ENCODE measurements at places on chromosomes 2 and 18.
A peak's percentile ranks its signal among the peaks of the same experiment; 100 is the strongest.

GRCh38 chr2:98637401-98638147 is 29.2 kb downstream of the UNC50 start:
- H3K27me3 ChIP-seq, result no peaks in the 10 kb centered on the region
- no peak overlapping the region for H3K4me3 ChIP-seq
- peaks cover 4% of the 10 kb centered on the region for H3K36me3 ChIP-seq
- DNase-seq, result no peak

DNA sequence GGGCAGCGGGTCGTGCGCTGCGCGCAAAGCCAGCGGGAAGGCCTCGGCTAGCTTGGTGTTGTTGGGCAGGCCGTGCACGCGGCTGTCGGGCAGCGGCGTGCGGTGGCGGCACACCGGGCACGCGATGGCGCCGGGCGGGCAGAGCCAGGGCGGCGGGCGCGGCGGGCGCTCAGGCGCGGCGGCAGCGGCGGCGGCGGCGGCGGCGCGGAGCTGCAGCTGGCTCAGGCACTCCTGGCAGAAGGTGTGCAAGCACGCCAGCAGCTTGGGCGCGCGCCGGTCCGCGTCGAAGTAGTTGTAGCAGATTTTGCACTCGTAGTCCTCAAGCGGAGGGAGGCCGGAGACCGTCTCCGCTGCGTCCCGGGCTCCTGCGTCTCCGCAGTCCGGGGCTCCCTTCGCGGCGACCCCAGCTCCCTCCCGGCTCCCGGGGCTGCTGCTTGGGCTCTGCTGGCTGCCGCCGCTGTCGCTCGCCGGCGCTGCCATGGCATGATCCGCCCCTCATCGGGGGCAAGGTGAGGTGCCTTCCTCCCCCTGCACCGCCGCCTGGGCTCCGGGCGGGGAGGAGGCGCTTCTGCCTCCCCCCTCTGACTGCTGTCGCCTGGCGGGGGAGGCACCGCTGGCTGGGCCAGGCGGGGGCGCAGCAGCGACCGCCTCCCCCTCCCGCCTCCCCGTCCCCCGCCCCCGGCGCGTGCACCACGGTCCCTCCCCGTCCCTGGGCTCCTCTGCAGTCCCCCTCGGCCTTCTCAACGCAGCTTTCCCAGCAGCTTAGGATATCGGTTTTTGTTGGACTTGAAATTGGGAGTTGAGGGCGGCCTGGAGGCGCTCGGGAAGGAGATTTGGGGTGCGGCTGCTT is 21.0 kb upstream of the PAX3 start:
- peaks cover 21% of the 10 kb centered on the region for H3K4me1 ChIP-seq
- no peak for DNase-seq
- no peaks in the 10 kb centered on the region for H3K36me3 ChIP-seq

- no peak overlapping the region for H3K27ac ChIP-seq
- no peak overlapping the region for H3K4me3 ChIP-seq
- H3K27me3 ChIP-seq, result no peaks in the 10 kb centered on the region
- H3K4me1 ChIP-seq, result no peaks in the 10 kb centered on the region
- no peaks in the 10 kb centered on the region for H3K36me3 ChIP-seq
Measured at GRCh38 chr2:160747501-160748170, 254.0 kb upstream of the RBMS1 start.

- no peak overlapping the region for H3K4me3 ChIP-seq
- no peak overlapping the region for H3K27ac ChIP-seq
- no peak for DNase-seq
- no peaks in the 10 kb centered on the region for H3K27me3 ChIP-seq
Measured at GRCh38 chr2:120428748-120429147, 82.8 kb downstream of the INHBB start.

GRCh38 chr2:151002959-151003600 is 258.6 kb downstream of the RBM43 start:
- H3K36me3 ChIP-seq, result no peaks in the 10 kb centered on the region
- no peak overlapping the region for H3K4me3 ChIP-seq
- H3K27me3 ChIP-seq, result no peaks in the 10 kb centered on the region
- no peak for DNase-seq

DNA sequence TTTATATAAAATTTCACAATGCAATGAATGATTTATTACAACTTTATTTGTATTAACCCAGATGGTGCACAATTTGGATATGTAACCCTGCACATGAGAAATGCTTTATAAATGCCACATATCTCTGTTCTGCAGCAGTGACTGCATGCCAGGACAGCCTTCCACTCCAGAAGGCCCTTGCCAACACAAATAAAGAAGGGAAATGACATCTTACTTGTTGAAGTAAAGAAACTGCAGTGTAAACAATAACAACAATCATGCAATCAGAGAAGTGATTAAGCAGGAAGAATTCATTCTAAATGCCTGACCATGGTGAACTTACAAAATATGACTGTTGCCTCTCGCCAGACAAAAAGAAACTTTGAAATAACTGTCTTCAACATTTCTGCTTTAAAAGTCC is 129.9 kb upstream of the CHST9 start:
- no peaks in the 10 kb centered on the region for H3K4me1 ChIP-seq
- H3K4me3 ChIP-seq, result no peak overlapping the region
- no peak for DNase-seq
- no peaks in the 10 kb centered on the region for H3K27me3 ChIP-seq
- no peaks in the 10 kb centered on the region for H3K36me3 ChIP-seq
- no peak overlapping the region for H3K27ac ChIP-seq

- no peaks in the 10 kb centered on the region for H3K27me3 ChIP-seq
- H3K4me3 ChIP-seq, result no peak overlapping the region
- H3K4me1 ChIP-seq, result no peaks in the 10 kb centered on the region
- no peak overlapping the region for H3K27ac ChIP-seq
- DNase-seq, result no peak
- no peaks in the 10 kb centered on the region for H3K36me3 ChIP-seq
Measured at GRCh38 chr2:173493874-173494273, 139.2 kb downstream of the CDCA7 start.

DNA sequence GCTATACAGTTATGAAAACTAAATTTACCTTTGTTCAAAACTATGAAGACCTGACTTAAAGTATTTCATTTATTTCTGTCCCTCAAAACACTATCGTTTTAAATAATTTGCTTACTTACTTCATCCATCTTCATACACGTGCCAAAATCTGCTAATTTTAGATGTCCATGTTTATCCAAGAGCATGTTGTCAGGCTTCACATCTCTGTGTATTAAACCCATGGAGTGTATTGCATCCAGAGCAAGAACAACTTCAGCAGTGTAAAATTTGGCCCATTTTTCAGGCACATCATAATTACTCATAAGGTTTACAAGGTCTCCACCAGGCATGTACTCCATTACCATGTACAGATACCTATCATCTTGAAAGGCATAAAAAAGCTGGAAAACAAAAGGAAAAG is 80.3 kb downstream of the SLC66A3 start:
- H3K36me3 ChIP-seq, result no peaks in the 10 kb centered on the region
- no peaks in the 10 kb centered on the region for H3K4me1 ChIP-seq
- no peak overlapping the region for H3K27ac ChIP-seq
- no peak overlapping the region for H3K4me3 ChIP-seq
- H3K27me3 ChIP-seq, result no peaks in the 10 kb centered on the region
- DNase-seq, result no peak

DNA sequence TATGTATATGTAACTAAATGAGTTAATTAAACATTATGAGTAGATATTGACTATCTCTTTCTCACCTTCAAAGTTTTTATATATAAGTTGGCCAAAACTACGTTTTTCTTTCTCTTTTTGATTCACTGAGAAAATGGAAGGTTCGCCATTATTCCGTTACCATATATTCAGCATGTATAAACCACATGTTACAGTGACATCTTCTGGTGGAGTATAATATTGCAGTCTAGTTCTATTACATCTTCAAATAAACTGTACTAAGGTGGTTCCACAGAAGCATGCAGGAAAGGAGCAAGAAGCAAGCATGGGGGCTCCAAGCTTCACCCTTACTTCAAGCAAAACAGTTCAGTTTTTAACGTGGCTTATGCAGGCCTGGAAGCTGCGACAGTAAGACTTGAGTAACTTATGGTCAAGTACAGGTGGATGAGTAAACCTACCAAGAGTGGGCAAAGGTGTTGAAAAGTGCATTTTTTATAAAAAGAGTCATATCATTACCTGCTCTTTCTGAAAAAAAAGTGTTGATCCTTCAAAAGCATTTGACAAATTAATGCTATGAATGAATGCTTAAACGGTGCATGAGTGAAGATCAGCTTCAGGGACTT is 129.8 kb upstream of the RAB6C start:
- H3K27me3 ChIP-seq, result no peaks in the 10 kb centered on the region
- H3K36me3 ChIP-seq, result no peaks in the 10 kb centered on the region
- no peak overlapping the region for H3K4me3 ChIP-seq
- H3K27ac ChIP-seq, result no peak overlapping the region

DNA sequence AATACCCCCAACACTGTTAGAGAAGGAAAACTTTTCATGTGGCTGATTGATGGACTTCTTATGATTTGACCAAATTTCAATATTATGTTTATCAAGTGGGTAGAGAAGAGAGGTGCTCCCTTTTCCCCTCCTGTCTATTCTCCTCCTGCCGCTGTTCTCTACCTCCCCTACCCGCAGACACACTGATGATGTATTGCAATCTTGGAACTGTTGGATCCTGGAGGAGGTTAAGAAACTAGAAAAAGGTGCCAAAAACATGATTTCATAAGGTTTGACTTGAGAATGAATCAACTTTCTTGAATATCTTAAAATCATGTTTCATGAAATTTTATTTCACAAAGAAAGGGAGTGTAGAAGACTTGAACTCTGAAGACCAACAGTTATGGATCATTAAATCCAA is 125.8 kb downstream of the MEIS1 start:
- H3K27ac ChIP-seq, result peak overlapping the region; percentile 76
- peaks cover 51% of the 10 kb centered on the region for H3K4me1 ChIP-seq
- H3K36me3 ChIP-seq, result no peaks in the 10 kb centered on the region
- no peak for DNase-seq

DNA sequence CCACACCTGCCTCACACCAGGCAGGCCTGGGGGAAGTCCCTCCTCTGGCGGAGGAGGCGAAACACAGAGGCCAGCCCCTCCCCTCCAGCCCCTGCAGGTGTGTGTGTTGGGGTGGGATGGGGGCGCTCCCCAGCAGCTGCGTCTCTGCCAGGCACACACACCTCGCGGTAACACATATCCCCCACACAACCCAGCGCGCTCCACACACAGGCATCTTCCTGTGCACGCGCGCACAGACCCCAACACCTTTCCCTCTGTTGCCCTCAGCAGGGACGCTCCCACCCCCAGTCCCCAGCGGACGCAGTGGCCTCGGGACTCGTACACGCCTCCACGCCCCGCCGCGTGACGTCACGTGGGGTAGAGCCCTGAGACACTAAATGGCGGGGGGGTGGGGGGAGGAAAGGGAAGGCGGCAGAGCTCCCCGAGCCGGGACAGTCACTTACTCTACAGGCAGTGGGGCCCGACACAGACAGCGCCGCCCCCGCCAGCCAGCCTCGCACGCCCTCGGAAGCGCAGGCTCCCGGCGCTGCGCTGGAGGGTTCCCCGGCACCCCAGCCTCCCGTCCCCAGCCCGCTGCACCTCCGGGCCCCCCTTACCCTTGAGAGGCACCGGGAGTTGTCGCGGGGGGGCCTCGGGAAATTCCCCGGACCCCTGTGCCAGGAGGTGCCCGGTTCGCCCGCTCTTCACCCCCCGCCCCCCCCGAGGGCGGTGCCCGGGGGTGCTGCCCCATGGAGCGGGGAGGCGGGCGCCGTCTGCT is at the start of gene WNT10A:
Gene WNT10A, plus strand, starts transcription at position 751 of the 757 bp plus-strand sequence. CDS start 144 bp downstream, outside the sequence.
- no peak within 1 kb of the TSS for H3K4me3 ChIP-seq
- DNase-seq, result no peak
- H3K27me3 ChIP-seq, result peaks cover 28% of the 10 kb centered on the region
- no peak within 1 kb of the TSS for H3K27ac ChIP-seq
- H3K36me3 ChIP-seq, result no peaks in the 10 kb centered on the region

DNA sequence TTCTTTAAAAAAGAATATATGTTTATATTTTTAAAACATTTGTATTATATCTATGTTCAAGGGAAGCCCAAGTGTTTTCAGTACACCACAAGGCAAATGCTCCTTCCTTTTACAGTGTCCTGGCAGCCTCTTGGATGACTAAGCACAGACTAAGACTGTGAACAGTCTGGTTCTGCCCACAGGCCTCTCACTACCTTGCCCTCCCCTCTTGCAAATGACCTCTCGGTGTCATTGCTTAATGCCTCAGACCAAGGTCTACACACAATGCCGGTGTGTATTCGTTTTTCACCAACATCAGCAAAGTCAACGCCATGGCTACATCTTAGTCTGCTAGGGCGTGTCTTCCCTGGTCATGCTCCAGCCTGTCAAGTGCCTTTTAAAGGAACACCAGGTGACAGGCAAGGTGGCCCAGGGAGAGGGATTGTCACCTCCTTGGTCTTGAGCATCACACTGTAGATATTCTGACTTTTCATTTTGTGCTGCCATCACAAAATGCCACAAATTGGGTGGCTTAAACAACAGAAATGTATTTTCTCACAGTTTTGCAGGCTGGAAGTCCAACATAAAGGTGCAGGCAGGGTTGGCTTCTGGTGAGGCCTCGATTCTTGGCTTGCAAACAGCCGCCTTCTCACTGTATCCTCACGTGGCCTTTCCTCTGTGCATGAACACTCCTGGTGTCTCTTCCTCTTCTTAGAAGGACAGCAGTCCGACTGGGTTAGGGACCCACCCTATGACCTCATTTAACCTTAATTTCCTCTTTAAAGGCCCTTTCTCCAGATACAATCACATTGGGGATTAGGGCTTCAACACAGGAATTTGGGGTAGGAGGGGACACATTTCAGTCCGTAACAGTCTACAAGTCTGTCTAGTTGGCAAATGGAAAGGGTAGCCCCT is 266.5 kb downstream of the KLHL29 start:
- no peaks in the 10 kb centered on the region for H3K4me1 ChIP-seq
- no peak overlapping the region for H3K4me3 ChIP-seq
- no peak overlapping the region for H3K27ac ChIP-seq
- no peaks in the 10 kb centered on the region for H3K27me3 ChIP-seq
- no peak for DNase-seq
- no peaks in the 10 kb centered on the region for H3K36me3 ChIP-seq

DNA sequence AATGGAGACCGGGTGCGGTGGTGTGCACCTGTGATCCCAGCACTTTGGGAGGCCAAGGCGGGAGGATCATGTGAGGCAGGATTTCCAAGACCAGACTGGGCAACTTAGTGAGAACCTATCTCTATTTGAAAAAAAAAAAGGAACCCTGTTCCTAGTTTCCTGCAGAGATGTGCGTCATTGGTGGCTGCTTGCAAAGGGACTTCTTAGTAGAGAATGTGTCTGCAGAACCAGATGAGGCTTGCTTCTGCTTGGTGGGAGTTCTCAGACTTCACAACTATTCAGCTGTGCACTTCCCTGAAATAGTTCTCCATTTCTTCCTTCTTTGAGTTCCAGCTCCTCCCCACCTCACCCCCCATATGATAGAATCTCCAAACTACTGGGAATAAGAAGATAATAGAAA is 22.3 kb downstream of the ZCCHC2 start:
- H3K4me3 ChIP-seq, result no peak overlapping the region
- DNase-seq, result no peak
- H3K27ac ChIP-seq, result no peak overlapping the region

- no peaks in the 10 kb centered on the region for H3K27me3 ChIP-seq
- H3K27ac ChIP-seq, result no peak overlapping the region
- no peaks in the 10 kb centered on the region for H3K36me3 ChIP-seq
- no peak for DNase-seq
Measured at GRCh38 chr18:8461544-8461943, 147.7 kb upstream of the RAB12 start.

- H3K4me1 ChIP-seq, result peaks cover 20% of the 10 kb centered on the region
- DNase-seq, result no peak
- H3K4me3 ChIP-seq, result no peak overlapping the region
Measured at GRCh38 chr18:50814395-50814794, 5.4 kb downstream of the MRO start.

Measured in body of pancreas (tissue), 4 donors.